ENCODE measurements at places on chromosomes 2 and 18.

DNA sequence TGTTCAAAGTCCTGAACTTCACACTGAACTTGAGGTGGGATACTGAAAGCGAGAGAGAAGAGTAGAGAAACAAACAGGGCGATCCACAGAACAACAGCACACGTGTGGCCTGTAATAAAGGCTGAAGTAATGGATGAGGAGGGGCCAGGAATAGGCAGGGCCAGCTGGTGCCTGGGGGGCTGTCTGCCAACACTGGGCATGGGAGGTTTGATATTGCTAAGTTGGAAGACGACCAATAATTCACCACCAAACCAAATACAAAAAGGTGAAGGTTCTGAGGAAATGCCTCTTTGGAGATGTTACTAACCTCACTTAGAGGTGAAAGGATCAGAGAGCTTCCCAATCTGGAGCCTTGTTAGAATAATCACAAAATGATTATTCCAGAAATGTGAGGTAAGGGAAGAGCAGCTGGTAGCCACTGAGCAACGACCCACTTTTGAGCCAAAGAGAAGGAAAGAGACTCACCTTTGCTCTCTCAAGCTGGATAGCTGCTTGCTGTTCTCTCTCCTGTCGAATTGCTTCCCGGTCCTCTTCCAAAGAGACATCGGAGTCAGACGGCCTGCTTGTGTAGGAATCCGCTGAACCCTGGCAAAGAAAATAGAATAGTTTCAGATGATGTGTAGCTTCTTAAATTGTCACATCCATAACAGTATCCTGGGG is 54.7 kb upstream of the ARL5A start:
- DNase-seq, result no peak

DNA sequence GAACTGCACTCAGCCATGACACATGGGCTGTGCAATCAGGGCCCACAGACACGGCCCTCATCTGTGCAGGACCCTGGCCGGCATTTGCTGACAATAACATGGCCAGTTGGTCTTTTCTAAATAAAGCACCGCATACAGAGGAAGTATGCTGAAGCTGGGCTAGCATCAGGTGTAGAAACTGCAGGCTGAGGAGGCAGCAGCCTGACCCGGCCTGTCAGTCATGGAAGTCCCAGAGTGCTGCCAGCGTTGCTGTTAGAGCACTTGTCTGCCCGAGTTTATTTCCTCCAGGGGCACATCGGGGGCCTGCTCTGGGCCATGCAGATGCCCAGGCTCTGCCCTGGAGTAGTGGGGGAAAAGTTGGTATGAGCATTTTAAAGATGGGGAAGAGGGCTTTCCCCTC is 4.1 kb upstream of the PTPN18 start:
- no peak for DNase-seq

DNA sequence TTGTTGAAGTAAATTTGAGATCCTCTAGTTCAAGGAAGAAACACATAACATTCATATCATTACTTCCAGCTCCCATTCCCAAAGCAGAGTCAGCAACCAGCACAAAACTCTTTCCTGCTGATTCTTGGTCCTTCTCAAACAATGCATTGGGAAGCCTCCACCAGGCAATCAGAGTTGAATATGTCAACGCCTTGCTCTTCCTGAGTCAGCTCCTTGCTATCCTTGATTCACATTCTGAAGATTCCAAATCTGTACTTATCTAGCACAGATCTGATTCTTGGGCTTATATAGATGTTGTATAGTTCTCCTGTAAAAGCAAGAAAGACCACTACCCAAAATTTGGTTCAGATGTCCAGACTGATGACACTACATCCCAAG is 29.6 kb downstream of the CFAP210 start:
- no peak for DNase-seq

- no peak for DNase-seq
These were observed 511.7 kb upstream of the CNTNAP5 start for GRCh38 chr2:123513351-123513750.

GRCh38 chr2:102063941-102064678 is 72.3 kb downstream of the IL1R2 start:
- peak; percentile 74 for DNase-seq

DNA sequence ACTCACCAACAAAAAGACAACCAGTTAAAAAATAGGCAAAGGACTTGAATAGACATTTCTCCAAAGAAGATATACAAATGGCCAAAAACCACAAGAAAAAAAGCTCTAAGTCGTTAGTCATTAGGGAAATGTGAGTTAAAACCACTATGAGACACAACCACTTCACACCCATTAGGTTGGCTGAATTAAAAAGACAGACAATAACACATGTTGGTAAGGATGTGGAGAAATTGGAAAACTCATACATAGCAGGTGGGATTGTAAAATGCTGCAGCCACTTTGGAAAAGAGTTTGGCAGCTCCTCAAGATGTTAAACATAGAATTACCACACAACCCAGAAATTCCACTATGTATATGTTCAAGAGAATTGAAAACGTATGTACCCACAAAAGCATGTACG is 117.6 kb upstream of the SPATS2L start:
- DNase-seq, result no peak

DNA sequence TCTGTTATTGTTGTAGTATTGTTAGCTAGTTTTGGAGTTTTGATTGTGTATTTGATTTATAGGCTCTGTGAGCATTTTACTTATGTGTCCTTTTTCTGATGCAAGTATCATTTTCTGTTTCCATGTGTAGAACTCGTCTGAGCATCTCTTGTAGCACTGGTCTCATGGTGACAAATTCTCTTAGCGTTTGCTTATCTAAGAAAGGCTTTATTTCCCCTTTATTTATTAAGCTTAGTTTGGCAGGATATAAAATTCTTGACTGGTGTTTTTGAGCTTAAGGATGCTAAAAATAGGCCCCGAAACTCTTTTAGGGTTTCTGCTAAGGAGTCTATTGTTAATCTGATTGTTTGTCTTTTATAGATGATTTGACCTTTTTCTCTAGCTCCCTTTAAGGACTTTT is 57.6 kb upstream of the THUMPD2 start:
- no peak for DNase-seq

DNA sequence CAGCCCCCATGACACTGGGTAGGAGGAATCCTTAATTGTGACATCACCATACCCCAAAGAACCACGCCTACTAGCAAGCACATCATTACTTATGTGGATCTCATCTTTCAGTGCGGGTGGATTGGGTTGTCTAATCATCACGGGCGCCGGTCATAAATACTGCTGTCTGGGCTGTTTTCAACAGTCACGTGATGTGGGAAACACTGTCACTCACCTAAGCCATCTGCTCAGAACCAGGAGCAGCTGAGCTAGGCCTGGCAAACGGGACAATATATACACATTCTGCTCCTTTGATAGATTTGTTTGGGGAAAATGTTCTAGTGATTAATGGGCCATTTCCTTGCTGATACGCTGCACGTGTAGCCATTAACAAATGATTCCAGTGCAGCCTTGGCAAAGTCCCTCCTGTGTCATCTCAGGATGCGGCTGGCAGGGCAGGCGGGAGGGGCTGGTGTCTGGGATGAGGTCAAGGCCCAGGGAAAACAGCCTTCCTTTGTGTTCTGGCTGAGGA is 145.9 kb upstream of the COPS8 start:
- no peak for DNase-seq

DNA sequence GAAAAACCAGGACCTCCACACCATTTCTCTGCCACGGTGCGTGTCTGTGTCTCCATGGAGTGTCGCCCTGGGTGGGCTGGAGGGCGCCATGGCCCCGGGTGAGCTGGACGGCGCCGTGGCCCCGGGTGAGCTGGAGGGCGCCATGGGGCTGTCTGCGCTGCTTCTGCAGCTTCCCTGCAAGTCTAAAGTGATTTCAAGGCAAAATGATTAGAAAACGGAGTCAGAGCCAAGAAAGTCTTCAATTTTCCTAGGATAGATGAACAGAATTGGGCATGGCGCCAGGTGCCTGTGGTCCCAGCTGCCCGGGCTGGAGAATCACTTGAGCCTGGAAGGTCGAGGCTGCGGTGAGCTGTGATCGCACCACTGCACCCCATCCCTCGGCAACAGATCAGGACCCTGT is 27.7 kb upstream of the NFATC1 start:
- DNase-seq, result no peak

GRCh38 chr2:133993160-133993559 is 260.7 kb upstream of the MGAT5 start:
- DNase-seq, result no peak

- no peak for DNase-seq
These were observed 85.8 kb upstream of the NDUFV2 start for GRCh38 chr18:9016633-9017166.

- no peak for DNase-seq
These were observed 43.9 kb upstream of the OTOF start for GRCh38 chr2:26521913-26522180.

DNA sequence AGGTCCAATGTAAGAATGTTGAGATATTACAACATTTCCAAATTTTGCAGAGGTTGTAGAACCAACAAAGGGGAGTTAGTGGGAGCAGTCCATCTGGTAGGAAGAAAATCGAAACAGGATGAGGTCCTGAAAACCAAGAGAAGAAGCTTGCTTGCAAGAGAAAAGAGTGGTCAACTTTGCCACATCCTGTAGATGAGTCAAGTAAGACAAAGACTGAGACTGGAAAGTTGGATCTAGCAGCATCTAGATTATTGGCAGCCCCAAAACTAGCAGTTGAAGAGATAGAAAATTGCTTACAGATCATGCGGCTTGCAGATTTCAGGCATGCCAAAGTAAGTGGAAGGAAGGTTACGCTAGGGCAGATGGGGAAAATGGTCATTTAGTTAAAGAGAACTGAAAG is 378.9 kb downstream of the GRB14 start:
- DNase-seq, result no peak

GRCh38 chr18:58937887-58938267 is 73.2 kb downstream of the ZNF532 start:
- DNase-seq, result no peak

DNA sequence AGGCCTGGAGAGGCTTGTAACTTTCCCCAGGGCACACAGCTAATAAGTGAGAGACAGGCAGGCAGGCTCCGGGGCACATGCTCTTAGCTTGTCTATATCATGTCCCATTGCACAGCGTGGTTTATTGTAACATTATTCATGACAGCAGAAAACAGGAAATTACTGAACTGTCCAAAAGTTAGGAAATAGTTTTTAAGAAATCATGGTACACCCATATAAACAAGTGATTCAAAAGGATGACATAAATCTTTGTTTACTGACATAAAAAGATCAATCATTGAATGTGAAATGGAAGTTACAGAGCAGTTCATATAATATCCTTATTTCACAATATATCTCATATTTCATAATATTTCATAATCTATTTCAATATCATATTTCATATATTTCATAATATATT is 34.3 kb upstream of the TXNDC2 start:
- DNase-seq, result peak; percentile 96

DNA sequence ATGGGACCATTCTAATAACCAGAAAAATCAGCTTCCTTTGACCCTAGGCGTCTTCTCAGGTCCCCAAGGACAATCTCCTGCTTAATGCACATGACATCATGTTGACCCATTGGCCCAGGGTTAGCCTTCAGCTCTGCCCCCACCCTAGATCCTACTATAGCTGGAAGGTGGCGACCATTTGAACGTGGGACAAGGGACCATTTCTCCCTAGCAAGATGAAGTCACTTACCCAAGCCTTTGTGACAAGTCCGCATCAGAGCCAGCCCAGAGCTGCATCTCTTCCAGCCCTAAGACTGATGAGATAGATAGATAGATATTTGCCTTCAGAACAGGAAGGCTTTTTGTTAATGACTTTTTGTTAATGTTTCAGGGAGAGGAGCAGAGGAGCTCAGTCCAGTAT is 28.2 kb upstream of the TAF1B start:
- no peak for DNase-seq

GRCh38 chr2:154698296-154698720 is at the start of gene KCNJ3:
TSS of gene KCNJ3 (plus strand) at chr2:154698695. CDS start at chr2:154698776, 81 bp downstream.
- DNase-seq, result no peak

DNA sequence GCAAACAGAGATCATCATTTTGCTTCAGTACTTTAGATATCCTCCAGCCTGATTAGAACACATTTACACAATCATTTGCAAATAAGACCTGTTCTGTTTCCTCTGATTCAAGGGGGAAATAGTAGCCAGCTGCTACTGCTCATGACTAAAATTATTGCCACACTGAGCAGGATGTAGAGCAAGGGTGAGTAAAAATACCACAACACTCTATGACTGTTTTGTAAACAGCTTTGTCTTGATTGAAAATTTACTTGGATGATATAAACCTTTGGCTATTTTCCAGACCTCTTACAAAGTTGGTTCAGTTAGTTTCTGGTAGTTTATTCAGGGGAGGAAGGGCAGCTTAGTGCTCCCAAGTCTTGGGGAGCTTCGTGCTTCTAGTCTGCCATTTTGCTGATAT is 286.4 kb upstream of the CNTNAP5 start:
- DNase-seq, result peak; percentile 69

- no peak for DNase-seq
These were observed 4.9 kb upstream of the PNO1 start for GRCh38 chr2:68152681-68153347.

DNA sequence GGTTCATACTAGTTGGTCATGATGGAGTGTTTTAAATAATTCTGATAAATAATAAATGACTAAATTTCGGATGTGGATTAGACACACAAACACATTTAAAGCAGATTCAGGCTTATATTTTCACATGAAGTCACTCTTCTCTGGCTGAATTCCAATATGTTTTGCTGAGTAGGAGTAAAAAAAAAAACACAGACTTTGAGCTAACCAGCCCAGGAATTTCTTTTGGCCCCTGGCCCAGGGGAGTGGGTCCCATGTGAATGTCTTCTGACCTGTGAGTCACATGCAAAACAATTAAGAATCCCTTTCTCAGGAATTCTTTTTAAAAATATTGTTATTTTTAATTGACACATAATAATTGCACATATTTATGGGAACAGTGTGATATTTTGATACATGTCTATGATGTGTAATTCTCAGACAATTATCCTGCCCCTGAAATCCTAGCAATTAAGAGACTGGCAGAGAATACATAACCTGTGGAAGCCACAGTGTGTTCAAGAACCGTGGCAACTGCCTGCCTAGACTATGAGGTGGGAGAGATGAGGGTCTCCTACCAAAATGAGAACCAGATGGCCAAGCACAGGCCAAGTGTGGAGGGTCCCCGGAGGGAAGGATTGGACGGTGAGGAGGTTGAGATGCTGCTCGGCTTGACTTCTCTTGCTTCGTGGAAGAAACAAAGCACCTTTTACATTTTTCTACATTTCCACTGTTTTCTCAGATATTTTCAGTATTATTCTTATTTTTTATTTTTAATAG is 236.4 kb downstream of the PIEZO2 start:
- DNase-seq, result no peak

- DNase-seq, result no peak
These were observed 88.3 kb upstream of the KCNH7 start for GRCh38 chr2:162926907-162927306.

GRCh38 chr2:61460163-61460562 is 10.7 kb downstream of the USP34 start:
- DNase-seq, result peak; percentile 40

GRCh38 chr2:148042219-148042618 is 21.3 kb downstream of the MBD5 start:
- peak; percentile 15 for DNase-seq

GRCh38 chr2:24785671-24786321 is 7.4 kb downstream of the PTRHD1 start:
- peak; percentile 14 for DNase-seq

- peak; percentile 56 for DNase-seq
These were observed 112.1 kb downstream of the RBMS1 start for GRCh38 chr2:160381425-160381951.

- no peak for DNase-seq
These were observed 569.0 kb downstream of the DCDC2C start for GRCh38 chr2:4272261-4272858.

Data from inflammatory macrophage treated with lipopolysaccharide for 1 hour (primary cell).